ENCODE measurements at places on chromosomes 2 and 18. TPM values are rescaled to one million over a fixed set of nuclear protein-coding genes. Genes with fewer than 3 reads are reported as not detected.
A peak's percentile ranks its signal among the peaks of the same experiment; 100 is the strongest.

NAB1 gene
- polyA plus RNA-seq: 9.9 TPM

IGFBP5 gene
- polyA plus RNA-seq: 113 TPM

ST8SIA5 gene
- polyA plus RNA-seq: 0.76 TPM

DNA sequence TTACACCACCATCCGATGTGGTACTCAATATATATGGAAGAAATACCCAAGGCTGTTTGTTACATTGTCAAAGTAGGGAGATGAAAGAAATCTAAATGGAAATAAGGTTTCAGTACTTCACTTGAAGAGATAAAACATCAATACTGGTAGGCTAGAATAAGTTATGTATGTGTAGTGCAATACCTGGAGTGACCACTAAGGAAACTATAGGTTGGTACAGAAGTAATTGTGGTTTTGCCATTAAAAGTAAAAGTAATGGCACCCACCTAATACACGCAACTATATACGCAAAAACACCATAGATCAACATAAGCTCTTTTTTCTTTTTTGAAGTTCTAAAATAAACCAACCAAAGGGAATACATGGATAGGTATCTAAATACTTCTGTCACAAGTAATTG, 143.2 kb upstream of the KYNU start:
- no peak overlapping the region for H3K27ac ChIP-seq
- no peak overlapping the region for H3K4me3 ChIP-seq
- H3K27me3 ChIP-seq: no peaks in the 10 kb centered on the region
- no peaks in the 10 kb centered on the region for H3K4me1 ChIP-seq

DNA sequence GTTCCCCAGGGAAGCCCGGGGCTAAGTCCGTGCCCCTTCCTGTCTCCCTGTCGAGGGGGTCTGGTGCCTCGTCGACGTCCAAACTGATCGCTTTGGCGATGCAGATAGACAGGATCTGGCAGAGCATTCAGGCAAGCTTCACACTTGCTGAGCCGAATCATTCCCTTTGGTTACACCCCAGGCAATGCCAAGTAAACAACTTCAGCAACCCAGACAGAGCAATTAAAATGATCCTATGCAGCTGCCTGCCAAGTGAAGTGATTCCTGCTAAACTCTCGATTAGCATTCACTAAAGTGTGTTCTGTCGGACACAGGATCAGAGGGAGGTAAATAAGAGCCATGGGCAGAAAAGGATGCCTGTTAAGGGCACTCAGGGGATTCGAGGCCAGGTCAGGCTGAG, 108.2 kb upstream of the RAB12 start:
- H3K27ac ChIP-seq: no peak overlapping the region
- H3K27me3 ChIP-seq: no peaks in the 10 kb centered on the region
- no peak for DNase-seq
- H3K4me3 ChIP-seq: no peak overlapping the region

GRCh38 chr2:219079417-219079816, 18.7 kb upstream of the IHH start:
- H3K27me3 ChIP-seq: no peaks in the 10 kb centered on the region
- peak overlapping the region; percentile 70 for H3K27ac ChIP-seq
- peak; percentile 57 for DNase-seq
- H3K4me3 ChIP-seq: no peak overlapping the region

- no peaks in the 10 kb centered on the region for H3K36me3 ChIP-seq
- H3K27ac ChIP-seq: no peak overlapping the region
- DNase-seq: no peak
- H3K4me1 ChIP-seq: peaks cover 3% of the 10 kb centered on the region
Measured at GRCh38 chr2:173452416-173452815, 97.7 kb downstream of the CDCA7 start.

- H3K36me3 ChIP-seq: no peaks in the 10 kb centered on the region
- DNase-seq: no peak
- H3K27ac ChIP-seq: no peak overlapping the region
- H3K4me3 ChIP-seq: no peak overlapping the region
- H3K4me1 ChIP-seq: no peaks in the 10 kb centered on the region
Measured at GRCh38 chr2:40564184-40564583, 112.3 kb upstream of the SLC8A1 start.
